ENCODE measurements at places on chromosomes 1 and 21.

DNA sequence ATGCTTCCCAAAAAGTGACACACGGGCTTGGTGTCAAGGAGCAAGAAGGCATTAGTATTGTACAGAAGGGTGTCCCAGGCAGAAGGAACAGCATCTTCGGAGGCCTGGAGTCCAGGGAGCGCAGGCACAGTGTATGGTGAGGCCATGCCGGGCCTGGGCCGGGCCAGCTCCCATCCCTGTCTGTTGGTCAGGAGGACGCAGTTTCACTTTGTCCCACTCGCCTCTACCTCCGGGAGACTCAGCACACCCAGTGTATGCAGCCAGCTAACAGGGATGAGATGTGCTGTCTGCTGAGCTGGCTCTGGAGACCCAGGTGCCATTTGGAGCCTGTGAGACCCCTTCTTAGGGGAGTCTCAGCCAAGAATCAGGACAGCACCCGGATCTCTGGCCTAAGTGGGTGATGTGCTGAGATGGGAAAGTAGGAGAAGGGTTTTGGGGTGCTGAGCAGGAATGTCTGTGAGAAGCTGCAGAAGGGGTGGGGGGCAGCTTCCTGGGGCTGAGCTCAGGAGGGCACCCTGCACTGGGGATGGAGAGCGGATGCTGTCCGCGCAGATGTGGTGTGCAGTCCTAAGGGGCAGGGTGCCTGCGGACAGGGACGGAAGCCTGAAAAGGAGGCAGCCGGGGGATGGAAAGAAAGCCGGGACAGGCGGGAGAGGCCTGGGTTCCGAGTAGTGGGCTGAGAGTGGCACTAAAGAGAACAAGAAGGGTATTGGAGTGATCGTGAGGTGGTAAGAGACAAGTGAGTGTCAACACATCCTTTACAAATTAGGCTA, 25.7 kb downstream of the DMRTB1 start:
- DNase-seq: no peak

DNA sequence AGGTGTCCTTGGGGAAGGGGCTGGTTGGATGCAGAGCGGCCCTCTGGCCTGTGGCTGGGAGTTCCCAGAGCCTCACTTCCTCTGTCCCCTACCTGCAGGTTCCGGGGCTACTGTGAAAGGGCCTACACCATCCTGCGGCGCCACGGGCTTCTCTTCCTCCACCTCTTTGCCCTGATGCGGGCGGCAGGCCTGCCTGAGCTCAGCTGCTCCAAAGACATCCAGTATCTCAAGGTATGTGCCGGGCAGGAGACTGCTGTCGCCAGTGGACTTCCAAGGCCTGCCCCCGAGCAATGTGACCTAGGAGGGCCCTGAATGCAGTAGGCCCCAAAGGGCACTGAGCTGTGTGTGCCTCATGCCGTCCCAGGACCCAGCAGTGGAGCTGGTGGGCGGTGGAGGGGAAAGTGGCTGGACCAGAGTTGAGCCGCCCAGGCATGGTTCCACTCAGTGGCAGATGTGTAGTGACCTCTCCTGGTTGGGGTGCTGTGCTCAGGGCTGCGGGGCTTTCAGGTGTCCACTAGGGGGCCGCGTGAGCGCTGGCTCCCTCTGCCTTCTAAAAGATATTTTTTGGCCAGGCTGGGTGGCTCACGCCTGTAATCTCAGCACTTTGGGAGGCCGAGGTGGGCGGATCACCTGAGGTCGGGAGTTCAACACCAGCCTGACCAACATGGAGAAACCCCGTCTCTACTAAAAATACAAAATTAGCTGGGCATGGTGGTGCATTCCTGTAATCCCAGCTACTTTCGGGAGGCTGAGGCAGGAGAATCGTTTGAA, 73.4 kb downstream of the PIK3CD start:
- no peak for DNase-seq

DNA sequence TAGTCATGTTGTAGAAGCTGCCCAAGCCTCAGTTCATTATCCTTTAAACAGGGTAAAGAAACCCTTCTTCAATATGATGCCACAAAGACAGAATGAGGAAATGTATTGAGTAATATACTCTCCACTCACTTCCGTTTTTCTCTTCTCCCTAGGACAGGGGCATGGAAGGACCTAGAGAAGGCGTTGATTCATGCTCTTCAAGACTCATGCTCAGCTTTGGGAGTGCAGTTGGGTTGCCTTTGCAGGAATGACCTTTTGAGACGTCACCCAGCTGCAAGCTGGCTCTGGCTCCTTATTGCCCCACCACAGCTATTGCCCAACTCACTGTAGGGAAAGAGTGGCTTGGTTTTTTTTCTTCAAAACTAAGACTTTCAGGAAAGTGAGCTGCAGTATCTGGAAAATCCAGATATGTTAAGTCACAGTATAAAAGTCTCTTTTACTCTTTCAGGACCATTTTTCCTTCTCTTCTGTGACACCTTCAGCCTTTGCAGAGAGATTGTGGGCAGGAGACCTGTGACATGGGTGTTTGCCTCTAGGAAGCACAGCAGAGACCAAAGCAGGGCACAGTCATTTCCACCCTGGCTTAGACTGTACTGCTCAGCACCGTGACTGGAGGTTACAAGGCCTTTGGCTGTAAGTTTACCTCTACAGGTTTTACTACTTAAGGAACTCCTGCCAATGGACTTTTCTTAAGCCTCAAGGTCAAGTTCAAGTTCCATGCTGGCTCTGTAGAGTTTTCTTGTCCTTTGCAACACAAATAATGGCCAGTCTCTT, 39.5 kb downstream of the XCL2 start:
- peak; percentile 6 for DNase-seq

- DNase-seq: no peak
Observed at GRCh38 chr1:95770581-95770980, 536.6 kb downstream of the RWDD3 start.

DNA sequence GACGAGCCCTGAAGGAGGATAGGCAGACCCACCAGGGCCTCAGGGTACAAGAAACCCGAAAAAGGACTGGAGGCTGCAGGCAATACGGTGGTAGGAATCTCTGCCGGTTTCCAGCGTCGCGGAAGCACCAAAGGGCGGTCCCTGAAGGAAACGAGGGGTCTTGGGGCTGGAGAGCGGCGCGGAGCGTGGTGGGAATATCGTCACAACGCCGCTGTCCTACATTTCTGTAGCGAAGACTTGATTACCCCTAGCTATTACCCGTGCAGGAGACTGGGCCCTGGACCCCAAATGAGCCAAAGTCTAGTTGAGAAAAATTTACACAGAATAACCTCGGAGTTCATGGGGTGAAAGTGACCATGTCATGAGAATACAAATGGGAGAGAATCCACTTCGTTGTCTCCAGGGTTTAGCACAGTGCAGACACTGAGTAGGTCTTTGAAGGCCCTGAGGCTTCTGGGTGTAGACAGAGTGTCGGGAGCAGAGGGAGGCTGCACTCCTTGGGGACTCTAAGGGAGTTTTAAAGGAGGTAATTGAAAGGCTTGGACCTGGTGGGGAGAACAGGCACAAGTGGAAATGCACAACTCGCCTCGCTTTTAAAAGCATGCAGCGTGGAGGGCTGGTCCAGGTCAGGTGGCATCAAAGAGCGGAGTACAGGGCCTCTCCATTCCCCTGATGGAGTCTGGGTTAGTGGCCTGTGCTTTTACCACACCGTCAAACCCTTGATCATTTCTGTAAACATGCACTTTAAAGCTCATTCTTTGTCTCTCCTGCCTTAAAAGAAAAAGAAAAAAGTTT, 1.5 kb downstream of the ATP1A1 start:
- no peak for DNase-seq

GRCh38 chr1:12697397-12697796, 18.5 kb upstream of the AADACL3 start:
- DNase-seq: no peak

DNA sequence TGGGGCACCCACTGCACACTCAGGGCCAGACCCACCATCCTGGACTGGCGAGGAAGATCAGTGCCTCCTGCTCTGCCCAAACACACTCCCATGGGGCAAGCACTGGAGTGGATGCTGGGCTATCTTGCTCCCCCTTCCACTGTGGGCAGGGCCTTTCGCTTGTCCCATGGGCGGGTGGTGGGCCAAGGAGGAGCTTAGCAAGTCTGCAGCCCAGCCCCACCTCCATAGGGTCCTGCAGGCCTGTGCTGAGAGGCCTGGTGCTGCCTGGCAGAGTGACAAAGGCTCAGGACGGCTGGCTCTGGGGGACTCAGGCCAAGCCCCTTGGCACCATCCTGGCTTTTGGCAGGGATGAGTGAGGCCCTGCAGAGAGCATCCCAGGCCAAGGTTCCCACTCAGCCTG, 89.4 kb downstream of the PTPRU start:
- no peak for DNase-seq

- no peak for DNase-seq
Observed at GRCh38 chr1:223331301-223331700, 32.7 kb downstream of the SUSD4 start.

- no peak for DNase-seq
Observed at GRCh38 chr1:42319871-42320484, 15.1 kb downstream of the FOXJ3 start.

DNA sequence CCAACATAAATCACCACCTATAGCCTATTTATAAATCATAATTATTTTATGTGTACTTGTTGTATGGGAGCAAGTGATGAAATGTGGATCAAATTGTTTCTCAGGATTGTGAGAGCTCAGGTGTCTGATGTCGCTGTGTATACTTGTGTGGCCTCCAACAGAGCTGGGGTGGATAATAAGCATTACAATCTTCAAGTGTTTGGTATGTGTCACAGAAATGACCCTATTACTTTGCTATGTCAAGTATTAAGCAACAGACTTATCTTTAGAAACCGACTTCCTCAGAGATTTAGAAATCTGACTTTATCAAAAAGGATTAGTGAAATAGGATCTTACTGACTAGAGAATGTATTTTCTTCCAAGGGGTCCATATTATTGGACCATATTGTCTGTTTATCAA, 280.9 kb downstream of the TPR start:
- no peak for DNase-seq

DNA sequence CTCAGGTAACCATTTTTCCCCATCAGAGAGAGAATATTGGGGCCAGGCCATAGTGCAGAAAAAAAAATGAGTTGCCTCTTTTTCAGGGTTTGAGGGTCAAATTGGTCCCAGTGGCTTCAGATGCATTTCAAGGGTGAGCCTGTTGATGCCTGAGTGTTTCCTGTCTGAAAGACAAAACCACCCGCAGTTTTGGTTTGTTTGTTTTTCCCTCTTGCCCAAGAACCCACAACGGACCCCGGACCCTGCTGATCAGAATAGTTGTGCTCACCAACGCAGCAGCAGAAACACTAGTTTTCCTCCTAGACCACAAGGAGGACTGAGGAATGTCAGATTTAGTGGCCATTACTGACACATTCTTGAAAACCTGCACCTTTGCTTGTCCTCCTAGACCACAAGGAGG, 1433.1 kb downstream of the PLA2G4A start:
- DNase-seq: no peak

- no peak for DNase-seq
Observed at GRCh38 chr1:42777852-42778251, 6.9 kb upstream of the TMEM269 start.

GRCh38 chr1:14452551-14452950, 145.9 kb upstream of the KAZN start:
- DNase-seq: no peak

- no peak for DNase-seq
Observed at GRCh38 chr1:224170748-224171478, 12.1 kb upstream of the DEGS1 start.

GRCh38 chr1:97013136-97013535, 291.6 kb downstream of the PTBP2 start:
- DNase-seq: no peak

- DNase-seq: no peak
Observed at GRCh38 chr1:230794431-230794830, 47.2 kb downstream of the CAPN9 start.

- no peak for DNase-seq
Observed at GRCh38 chr1:85563139-85563538, 17.4 kb upstream of the CCN1 start.

- no peak for DNase-seq
Observed at GRCh38 chr21:37683396-37684114, 232.7 kb downstream of the KCNJ6 start.

DNA sequence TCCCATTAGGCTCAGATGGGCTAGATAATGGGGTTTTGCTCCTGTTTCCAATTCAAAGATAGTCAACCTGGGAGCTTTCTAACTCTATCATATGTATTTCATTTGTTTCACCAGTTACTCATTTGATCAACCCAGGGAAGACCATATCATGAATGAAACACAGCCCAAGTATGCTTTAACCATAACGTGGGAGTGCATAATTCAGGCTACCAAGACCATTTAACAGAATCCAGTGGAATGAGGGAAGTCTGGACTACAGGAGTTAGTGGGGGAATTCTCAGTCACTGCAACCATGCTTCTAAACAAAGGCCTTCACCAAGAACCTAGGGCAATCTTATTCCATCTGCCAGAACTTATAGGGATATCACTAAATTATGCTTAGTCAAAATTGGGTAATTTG, 15.0 kb upstream of the SLC16A1 start:
- DNase-seq: no peak

DNA sequence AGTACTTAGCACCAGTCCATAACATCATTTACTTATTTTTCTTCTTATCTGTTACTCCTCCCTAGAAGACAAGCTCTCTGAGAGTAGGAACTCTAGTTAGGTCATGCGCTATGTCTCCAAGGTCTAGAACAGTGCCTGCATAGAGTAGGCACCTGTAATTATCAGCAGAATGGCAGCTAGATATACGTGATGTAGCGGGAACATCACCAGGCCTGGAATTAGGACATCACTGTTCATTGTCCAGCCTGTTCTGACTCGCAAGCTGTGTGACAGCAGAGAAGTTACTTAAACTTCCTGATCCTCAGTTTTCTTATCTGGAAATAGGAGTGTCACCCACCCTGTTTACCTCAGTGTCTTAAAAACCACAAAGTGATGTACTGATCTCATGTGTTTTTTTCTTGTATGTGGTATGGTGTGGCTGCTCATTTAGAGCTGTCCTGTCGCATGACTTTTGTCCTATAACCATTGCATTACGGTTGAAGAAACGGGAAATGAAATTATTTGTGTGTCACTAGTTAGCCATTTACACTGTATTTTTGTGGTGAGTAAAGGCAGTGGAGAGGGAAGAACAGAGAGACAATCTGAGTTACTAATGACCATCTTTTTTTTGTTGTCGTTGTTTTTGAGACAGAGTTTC, 37.1 kb upstream of the EXO1 start:
- DNase-seq: no peak

DNA sequence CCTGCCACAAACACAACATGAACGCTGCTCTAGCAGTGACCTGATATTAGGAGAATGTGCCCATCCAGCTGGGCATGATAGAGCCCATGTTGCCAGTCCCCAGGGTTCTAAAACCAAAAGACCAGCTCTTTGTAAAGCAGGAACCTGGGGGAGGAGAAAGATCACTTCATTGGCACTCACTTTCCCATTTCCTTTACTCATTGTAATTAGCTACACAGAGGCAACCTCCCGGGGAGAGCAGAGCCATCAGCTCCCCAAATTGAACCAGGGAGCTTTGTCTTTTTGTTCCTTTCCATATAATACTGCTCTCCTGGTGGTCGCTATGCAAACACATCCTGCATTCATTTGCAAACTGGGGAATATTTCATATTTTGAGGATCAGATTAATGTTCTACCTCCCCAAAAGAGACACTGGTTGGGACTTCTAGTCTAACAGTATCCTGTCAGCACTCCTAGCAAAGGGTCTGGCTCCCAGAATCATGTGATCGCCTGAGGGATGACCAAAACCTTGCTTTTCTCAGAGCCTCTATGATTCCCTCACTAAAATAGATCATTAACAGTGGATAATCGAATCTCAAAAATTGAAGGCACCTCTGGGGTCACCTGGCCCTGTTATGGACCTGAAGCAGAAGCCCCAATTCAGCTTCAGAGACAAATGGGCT, 76.7 kb upstream of the CD1D start:
- no peak for DNase-seq

- DNase-seq: peak; percentile 10
Observed at GRCh38 chr1:232589812-232590743, 39.9 kb downstream of the SIPA1L2 start.

GRCh38 chr1:190747704-190748103, 270.0 kb upstream of the BRINP3 start:
- no peak for DNase-seq
